Activated T-helper 1 cell treated with anti-CD3 and anti-CD28 coated beads, Interleukin-2, amount 50 U/mL, for 16 hours (primary cell): ENCODE measurements at places on chromosomes 3 and 15.

DNA sequence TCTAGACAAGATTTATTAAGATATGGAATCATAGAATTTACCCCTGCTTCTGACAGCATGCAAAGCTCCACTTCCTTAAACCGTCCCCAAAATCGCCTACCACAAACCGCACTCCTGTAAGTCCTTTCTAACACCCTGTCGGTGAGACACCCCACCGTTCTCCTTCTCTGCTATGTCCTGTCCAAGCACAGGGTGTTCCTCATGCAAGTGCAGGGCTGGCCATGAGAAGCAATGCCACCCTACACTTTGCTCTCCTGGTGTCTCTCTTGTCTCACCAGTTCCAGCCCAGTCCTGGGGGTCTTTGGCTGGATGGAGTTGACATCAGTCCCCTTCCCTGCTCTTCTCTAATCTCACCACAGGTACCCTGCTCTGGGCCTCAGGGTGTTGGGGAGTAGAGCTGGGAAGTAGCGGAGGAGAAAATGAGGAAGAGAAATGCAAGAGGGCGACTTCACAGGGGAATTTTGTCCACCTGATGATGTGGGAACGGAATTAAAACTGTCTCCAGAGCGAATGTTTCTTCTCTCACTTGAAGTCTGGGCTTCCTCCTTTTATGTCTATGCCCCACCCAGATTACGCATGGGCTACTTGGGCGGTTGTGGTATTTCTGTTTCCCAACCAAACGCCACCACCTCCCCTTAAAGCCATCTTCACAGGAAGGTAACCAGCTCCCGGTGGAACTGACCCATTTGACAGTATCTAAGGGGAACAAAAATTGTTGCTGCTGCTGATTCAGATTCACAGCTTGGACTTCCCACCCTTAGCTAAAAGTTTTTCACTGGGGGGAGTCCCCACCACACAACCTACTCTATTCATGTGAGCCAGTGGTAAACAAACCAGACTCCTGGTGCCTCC, 49.9 kb downstream of the CASR start:
- no peak for DNase-seq

- DNase-seq: no peak
These were observed 105.1 kb downstream of the WDR76 start for GRCh38 chr15:43931790-43932435.

DNA sequence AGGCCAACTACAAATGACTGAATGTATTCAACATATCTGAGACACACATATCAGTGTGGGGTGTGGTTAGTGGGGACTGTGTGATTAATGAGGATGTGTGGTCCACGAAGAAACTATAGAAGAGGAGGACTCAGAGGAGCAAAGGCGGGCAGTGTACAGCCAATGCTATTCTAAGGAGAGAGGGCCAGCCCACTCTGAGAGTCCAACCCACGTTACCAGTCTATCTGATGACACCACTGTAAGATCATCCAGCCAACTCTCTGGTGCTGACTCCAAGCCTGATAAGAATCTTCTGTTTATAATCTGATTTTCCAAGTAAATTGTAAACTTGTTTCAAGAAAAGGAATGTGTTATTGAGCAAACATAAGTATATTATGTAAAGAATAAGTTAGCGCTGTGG, 47.2 kb downstream of the MCF2L2 start:
- no peak for DNase-seq

GRCh38 chr3:191254098-191254873, 55.2 kb downstream of the OSTN start:
- DNase-seq: no peak

DNA sequence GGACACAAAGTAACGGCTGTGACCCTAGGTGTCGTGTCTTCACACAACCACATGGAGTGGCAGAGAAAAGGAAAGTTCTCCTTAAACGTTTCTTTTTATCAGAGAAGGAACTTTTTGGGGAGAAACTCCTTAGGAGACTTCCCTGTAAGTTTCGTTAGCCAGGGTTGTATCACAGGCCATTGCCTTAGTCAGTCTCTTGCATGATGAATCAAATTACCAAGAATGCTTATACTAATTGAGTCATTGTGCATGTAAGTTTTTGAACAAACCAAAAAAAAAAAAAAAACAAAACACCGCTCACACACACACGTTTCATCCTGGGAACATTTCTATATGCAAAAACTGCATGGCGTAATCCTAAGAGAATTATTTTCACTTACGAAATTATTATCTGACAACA, 150.4 kb upstream of the SATB1 start:
- DNase-seq: no peak

- DNase-seq: no peak
These were observed 1.1 kb upstream of the PIK3CA start for GRCh38 chr3:179146911-179147513.

DNA sequence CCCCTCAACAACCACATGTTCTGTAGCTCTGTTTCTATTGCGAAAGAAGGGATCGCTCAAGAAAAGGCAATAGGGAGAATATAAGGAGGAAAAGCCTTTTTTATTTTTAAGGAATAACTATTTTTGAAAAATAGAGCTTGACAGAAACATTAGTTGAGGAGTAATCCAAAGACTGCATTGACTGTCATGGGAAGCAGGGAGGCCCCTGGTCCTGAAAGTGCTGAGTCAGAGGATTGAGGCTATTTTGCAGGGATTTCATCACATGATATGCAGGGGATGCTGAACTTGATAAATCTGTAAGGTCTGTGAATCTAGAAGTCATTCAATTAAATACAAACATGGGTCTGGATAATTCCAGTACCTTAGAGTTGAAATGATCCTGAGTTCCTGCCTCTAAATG, 92.0 kb downstream of the MTHFS start:
- no peak for DNase-seq

- no peak for DNase-seq
These were observed 6.3 kb downstream of the RTP2 start for GRCh38 chr3:187696021-187696420.

DNA sequence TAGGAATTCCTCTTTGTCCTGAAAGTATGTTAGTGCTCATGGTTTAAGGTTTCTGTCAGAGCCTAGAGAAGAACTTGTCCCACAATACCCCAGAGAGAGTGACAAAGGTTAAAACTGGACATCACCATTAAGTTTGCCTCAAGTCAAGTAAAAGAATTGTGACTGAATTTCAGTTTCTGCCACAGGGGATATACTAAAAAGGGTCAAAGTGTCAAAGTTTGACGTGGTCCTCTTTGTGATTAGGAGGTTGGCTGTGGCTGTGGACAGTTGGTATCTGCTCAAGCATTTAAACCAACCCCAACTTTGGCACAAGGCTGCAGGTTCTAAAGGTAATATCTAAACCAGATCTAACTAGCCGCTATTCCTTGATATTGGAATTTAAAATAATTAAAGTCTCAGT, 26.1 kb downstream of the FMN1 start:
- no peak for DNase-seq

DNA sequence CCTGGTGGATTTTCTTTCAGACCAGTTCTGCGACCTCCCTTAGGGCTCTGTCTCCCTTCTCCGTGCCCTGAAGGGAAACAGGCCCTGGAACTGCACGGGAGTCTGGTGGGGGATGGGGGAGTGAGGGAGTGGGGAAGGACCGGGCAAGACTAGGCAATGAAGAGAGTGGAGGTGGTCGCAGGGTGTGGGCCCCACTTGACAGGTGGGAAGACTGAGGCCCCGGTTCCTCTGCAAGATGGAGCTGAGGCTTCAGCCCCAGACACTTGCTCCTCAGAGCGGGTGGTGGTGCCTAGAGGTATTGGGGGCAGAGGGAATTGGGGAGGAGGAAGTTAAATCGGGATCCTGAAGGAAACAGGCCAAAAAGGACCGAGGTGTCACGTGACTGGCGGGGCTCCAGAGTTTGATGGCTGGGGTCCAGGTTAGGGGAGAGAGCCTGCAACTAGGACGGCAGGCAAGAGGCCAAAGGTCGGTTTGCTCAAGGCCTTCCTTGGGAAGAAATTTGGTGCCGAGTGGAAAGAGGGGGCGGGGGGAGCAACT, 597 bp upstream of the CAMK1 start:
- DNase-seq: no peak

- DNase-seq: no peak
These were observed 31.5 kb downstream of the RTP1 start for GRCh38 chr3:187228740-187229139.

GRCh38 chr15:85030301-85030929, 48.8 kb downstream of the PDE8A start:
- no peak for DNase-seq

DNA sequence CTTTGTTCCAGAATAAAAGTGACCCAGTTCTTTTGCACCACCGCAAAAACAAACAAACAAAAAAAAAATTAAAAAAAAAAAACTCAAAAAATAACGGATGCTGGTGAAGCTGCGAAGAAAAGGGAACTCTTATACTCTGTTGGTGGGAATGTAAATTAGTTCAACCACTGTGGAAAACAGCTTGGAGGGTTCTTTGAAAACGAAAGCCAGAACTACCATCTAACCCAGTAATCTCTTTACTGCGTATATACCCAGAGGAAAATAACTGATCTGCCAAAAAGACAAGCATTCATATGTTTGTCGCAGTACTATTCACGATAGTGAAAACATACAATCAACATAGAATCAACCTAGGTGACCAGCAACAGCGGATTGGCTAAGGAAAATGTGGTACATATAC, 298.9 kb upstream of the CBLB start:
- DNase-seq: no peak

DNA sequence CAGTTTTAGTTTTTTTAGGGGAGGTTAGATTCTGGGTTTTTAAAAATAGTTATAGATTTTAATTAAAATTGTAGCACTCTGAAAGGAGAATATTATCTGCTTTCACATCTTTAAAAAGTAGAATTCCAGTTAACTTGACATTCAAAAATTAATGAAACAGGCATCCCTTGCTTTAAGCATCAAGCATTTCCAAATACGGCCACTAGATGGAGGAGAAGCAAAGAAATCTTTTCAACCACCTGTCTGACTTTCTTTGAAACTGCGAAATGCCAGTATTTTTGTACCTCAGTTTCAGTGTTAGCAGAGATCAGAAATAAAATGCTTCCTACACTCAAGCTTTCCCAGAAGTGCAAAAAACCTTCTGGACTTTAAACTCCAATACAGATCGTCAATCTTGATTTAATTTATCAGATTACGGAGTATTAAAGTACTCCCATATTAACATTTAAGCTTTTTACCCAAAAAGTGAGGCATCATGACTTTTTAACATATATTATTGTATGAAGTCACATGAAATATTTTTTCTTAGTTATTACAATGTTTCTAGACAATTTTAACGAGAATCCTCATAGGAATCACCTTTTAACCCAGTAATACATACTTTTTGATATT, 153.3 kb downstream of the P3H2 start:
- DNase-seq: no peak
